Activated CD4-positive, alpha-beta T cell treated with anti-CD3 and anti-CD28 coated beads for 1 hour (primary cell): ENCODE measurements at places on chromosomes 7 and 10.

GRCh38 chr10:106942035-106942662 lies 222.4 kb downstream of the SORCS1 start:
- no peak for DNase-seq

DNA sequence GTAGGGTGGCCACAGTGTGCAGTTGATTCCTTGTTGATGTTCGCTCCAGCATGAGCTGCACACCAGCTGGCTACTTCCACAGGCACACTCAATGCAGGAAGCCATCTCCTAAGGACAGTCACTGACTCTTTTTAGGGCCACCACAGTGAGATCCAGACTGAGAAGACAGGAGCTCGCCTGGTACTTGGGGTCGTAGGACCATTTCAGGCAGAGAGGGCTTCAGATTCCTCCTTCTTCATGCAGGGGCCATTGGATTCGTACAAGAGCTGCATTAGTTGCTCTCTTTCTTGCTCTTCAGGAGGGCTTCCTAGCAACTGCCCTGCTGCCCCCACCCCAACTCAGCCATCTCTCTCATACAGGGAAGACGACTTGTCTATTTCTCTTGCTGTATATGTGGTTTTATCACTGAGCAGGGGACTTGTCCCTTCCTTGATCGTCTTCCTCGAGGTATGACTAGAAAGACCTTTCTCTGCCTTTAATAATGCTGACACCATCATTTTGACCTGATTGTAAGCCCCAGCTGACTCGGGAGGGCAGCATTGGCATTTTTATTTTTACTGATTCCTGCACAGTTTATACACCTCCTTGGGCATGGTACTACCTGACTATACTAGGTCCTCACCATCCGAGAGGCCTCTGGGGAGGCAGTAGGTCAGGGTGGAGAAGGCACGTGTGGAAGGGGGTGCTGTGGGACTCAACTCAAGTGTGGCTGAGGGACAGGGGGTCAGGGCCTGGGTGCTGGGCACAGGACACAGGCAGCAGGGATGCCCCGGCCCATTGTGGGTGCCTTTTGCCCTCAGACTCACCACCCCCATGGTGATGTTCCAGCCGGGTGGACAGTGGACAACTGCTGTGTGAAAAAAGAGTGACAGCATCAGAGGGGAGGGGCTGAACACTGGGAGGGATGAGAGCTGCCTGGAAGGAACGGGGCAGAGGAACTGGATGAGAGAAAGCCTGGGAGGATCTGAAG lies 136.7 kb upstream of the ZNF746 start:
- no peak for DNase-seq

GRCh38 chr10:50260791-50261281 lies 9.5 kb upstream of the ASAH2 start:
- DNase-seq, result no peak

DNA sequence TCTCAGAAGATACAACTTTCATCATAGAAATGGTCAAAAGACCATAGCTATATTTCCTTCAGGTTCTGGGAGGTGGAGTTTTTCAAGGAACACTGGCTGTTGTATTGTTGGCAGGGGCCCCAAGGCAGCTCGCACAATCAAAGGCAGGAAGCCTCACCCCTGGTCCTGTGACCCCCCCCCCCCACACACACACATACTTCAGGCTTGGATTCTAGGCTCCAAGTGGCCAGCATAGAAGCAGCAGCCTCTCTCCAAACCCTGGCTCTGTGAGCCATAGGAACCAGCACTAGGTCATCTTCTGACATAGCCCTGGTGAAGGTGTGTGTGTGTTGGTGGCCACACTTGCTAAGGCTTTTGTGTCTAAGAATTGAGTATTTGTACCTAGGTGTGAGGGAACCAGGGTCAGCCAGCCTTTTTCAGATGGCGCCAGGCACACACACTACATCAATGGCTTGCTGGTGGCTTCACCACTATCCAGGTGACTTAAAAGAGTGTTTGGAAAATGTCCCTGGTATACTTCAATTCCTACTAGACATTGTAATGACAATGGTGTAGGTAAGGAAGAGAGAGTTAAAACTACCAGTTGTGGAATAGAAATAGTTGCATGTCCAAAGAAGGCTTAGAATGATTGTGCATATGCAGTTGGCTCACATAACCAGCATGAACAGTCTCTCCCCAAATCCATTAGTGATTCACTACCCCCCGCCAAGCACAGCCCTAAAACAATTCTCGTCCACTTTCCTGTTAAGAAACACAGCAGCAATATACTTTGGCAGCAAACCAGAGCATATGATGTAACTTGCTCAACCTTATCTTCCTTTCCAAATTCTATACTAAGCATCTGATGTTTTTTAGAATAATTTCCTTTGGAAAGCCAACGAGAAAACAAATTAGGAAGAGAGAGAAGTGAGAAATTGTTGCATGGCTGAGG lies 91.3 kb downstream of the AVL9 start:
- no peak for DNase-seq

- DNase-seq, result no peak
Observed at GRCh38 chr10:18554479-18554878, 96.9 kb downstream of the NSUN6 start.

GRCh38 chr7:19098510-19098909 lies 18.9 kb downstream of the TWIST1 start:
- no peak for DNase-seq

GRCh38 chr7:93159490-93159889 lies 11.3 kb upstream of the SAMD9L start:
- no peak for DNase-seq

DNA sequence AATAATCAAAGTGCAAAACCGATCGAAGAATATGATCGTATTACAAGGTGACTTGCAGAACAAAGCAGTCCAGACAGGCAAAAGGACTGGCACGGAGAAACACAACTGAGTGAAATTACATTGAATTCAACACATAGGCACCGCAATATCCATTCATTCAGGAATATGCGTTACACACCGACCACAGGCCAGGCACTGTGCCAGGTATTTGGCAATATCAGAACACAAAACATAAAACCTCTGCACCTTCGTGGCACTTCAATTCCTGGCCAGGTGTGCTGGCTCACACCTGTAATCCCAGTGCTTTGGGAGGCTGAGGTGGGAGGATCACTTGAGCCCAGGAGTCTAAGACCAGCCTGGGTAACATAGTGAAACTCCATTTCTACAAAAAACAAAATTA lies 187.9 kb downstream of the DIP2C start:
- no peak for DNase-seq

- no peak for DNase-seq
Observed at GRCh38 chr7:142964502-142965246, 2.5 kb upstream of the KEL start.

DNA sequence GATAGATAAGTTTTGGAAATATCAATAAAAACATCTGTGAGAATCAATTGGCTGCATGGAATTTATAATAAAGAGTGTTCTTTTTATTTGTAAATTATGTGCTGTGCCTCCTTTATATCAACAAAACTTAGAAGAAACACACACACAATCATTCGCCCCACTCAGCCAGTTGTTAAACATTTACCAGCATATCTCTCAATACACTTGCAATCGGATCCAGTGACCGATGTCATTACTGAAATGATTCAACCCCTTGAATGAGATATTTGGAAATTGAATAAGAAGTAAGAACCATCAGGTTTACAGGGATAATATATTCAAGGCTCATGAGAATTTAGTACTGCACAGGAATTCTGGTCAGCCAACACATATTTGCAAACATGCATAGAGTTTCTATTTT lies 35.6 kb downstream of the TAF3 start:
- no peak for DNase-seq

DNA sequence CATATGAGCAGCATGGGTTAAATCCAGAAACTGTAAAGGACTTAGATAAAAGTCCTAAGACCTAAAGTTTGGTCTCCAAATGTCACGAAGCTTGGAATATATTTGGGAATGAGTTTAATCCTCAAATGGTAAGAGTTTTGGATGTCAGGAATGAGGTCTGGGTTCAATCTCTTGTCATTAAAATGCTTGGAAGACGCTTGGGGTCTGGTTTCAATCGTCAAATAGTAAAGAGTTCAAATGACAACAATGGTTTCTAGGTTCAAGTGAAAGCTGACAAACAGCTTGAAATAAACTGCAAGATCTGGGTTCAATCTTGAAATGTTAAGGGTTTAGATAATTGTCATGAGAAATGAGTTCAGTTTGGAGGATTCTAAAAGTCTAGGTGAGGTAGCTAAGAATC lies 385.5 kb upstream of the HPS1 start:
- DNase-seq, result no peak

GRCh38 chr10:76420725-76421124 lies 989.3 kb downstream of the LRMDA start:
- DNase-seq, result no peak
